Stimulated activated CD8-positive, alpha-beta memory T cell treated with anti-CD3 and anti-CD28 coated beads, Interleukin-7, amount 100 ng/mL, for 4 hours (primary cell): ENCODE measurements at places on chromosomes 11 and 22.
A peak's percentile ranks its signal among the peaks of the same experiment; 100 is the strongest.

GRCh38 chr22:27667121-27667843 is 134.3 kb downstream of the MN1 start:
- DNase-seq = no peak

DNA sequence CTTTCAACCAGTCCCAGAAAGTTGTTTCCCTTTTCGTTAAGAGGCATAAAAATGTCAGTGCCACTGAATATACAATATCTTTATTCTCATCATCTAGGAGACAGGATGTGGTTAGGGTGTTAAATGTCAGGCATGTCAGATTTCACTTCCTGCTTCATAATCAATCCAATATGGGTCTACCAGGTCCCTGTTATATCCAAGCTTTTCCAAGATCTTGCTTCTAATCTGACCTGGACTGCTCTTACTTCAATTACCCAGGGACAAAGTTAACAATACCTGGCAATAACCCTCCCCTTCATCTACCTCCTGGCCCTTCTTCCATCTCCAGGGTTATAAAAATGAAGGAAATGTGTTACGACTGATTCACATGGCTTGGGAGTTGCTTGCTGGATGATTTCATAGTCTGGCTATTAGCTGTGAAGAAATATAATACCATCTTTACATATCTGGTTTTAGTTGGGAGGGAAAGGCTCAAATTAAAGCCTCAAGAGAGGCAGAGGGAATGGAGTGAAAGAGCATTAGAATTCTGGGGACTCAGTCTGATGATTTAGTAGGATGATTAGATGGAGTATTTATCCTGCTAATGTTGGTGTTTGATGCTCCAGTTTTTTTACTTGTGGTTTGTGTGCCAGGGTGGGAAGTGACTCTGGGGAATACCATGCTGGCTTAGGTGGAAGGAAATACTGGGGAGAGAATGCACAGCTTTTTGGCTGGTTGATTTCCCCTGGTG is 534.3 kb downstream of the ETS1 start:
- no peak for DNase-seq

DNA sequence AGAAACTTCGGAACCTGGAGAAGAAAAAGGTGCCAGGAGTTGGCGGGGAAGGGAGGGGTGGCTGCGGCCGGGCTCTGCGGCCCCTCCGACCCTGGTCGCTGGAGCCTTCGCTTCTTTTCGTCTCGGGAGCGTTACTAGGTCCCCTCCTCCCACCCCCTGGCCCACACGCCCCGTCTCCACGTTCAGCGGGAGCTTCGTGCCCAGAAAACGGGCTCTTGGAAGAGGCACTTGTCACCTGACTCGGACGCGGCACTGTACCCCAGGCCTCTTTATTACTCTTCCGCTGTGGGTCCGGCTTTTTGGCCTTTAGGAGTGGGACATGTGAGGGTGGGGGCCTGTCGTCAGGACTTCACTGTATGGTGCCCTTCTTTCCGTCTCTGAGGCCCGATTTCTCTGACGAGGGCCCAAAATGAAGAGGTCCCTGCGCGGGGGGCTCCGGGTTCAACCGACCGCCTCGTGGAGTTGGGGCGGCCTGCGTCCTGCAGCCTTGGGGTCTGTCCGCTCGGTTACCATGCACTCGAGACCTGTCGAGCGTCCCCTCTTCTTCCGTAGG is 1.2 kb downstream of the CAPRIN1 start:
- peak; percentile 12 for DNase-seq

GRCh38 chr11:60774726-60775125 is 10.4 kb upstream of the MS4A10 start:
- DNase-seq = no peak

- DNase-seq = no peak
These were observed 16.8 kb downstream of the ADAMTS15 start for GRCh38 chr11:130465263-130465662.

- no peak for DNase-seq
These were observed 129.4 kb upstream of the TMEM45B start for GRCh38 chr11:129686269-129686668.

DNA sequence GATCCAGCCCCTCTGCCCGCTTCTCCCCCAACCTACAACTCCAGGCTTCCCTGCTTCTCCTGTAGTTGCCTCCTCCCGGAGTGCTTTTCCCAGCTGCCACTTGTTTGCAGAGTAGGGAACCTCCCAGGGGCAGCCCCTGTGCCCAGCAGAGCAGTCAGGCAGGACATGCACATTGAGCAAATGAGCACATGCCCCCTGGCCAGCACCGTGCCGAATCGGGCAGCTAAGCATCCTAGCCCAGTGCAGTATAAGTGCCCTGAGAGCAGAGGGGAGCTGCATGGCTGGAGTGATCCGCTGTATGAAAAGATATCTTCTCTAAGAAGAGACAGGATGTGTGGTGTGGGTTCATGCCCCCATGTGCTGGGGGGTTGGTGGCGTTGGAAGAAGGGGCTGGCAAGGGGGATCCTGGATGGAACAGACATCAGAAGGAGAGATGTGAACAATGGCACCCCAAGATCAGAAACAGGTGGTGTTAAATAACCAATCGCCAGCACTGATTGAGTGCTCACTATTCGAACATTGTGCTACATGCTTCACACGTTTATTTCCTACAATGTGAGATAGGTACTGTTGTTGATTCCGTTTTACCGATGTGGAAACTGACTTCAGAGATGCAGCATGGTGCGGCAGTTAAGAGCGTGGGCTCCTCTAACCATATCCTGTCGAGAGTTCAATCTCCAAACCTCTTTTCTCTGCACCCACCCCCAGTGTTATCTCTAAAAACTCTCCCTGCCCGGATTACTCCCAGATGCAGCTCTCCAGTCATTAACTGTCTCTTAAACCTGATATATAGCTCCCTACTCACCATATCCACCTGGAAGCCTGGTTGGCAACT is 1.2 kb downstream of the AIP start:
- DNase-seq = no peak

DNA sequence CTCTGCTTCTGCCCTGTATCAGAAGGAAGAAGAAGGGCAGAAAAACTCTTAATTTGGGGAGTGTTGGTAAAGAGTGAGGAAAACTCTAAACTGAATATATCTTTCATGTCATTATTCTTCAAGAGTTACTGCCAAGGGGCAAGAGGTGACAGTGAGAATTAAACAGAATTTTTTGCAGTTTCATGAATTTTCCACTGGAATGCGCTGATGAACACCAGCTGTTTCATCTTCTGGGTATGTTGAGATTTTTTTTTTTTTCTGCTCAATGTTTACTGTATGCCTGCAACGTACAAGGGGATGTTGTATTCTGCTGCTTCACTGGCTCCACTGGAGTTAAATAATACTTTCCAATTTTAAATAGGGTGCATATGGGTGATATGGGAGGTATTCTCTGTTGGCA is 117.8 kb downstream of the FAM76B start:
- no peak for DNase-seq
